ENCODE measurements at places on chromosomes 3 and 15. TPM values are rescaled to one million over a fixed set of nuclear protein-coding genes. Genes with fewer than 3 reads are reported as not detected.

The PLA2G4E gene
- total RNA-seq = not detected

The AGTR1 gene
- total RNA-seq = 1.5 TPM

The BTLA gene
- not detected for total RNA-seq

The GOLGA6B gene
- not detected for total RNA-seq

The SCAMP5 gene
- 0.50 TPM for total RNA-seq

The GOLGA8N gene
- total RNA-seq = 3.6 TPM

The CRBN gene
- total RNA-seq = 67.4 TPM

The GP9 gene
- not detected for total RNA-seq

The NSUN3 gene
- 13.4 TPM for total RNA-seq

The GRM7 gene
- not detected for total RNA-seq

The CPN2 gene
- not detected for total RNA-seq

The LSMEM2 gene
- not detected for total RNA-seq

The ATP13A4 gene
- under 0.01 TPM for total RNA-seq

The TSEN2 gene
- total RNA-seq = 14.4 TPM

The ALCAM gene
- 168 TPM for total RNA-seq

The SNTN gene
- not detected for total RNA-seq

The FBXW12 gene
- total RNA-seq = not detected

The LXN gene
- 168 TPM for total RNA-seq

The CHRNA3 gene
- total RNA-seq = not detected

The SLC51B gene
- total RNA-seq = 0.51 TPM

The TGM5 gene
- total RNA-seq = not detected

The FANCD2OS gene
- total RNA-seq = not detected

The SLC25A20 gene
- 13.1 TPM for total RNA-seq

The PPP1R14D gene
- not detected for total RNA-seq

The NOX5 gene
- total RNA-seq = 0.33 TPM

The PAQR5 gene
- 9.8 TPM for total RNA-seq

The ZCWPW2 gene
- total RNA-seq = 1.0 TPM

The TNNC1 gene
- total RNA-seq = 0.51 TPM

The SRGAP3 gene
- total RNA-seq = 10.0 TPM

The SI gene
- not detected for total RNA-seq

The SLC38A3 gene
- total RNA-seq = not detected

The MAGI1 gene
- 15.7 TPM for total RNA-seq

The SAMMSON gene
- under 0.01 TPM for total RNA-seq

The NAALADL2 gene
- 11.6 TPM for total RNA-seq

The HTR3E gene
- total RNA-seq = not detected

The GPR160 gene
- total RNA-seq = 0.50 TPM

The SCAANT1 gene
- 1.7 TPM for total RNA-seq

The CD200 gene
- total RNA-seq = 0.17 TPM

The TP63 gene
- total RNA-seq = not detected

Measured in fibroblast of lung (primary cell).